A549 (cell line): ENCODE measurements at places on chromosomes 16 and 17. TPM values are rescaled to one million over a fixed set of nuclear protein-coding genes. Genes with fewer than 3 reads are reported as not detected.

AOC2 gene
- 1.7 to 1.9 TPM (median 1.8 TPM) in 3 replicates for polyA plus RNA-seq

GJC1 gene
- 21.2 to 21.9 TPM (median 21.7 TPM) in 3 replicates for polyA plus RNA-seq

KRT9 gene
- not detected in 3 replicates for polyA plus RNA-seq

TNP2 gene
- polyA plus RNA-seq: not detected in 3 replicates

EFCAB13 gene
- 2.9 to 4.2 TPM (median 3.2 TPM) in 3 replicates for polyA plus RNA-seq

PRDM7 gene
- polyA plus RNA-seq: not detected in 3 replicates

CCL18 gene
- polyA plus RNA-seq: not detected in 3 replicates

CD2BP2 gene
- polyA plus RNA-seq: 48.5 to 54.5 TPM (median 54.0 TPM) in 3 replicates

SEPTIN1 gene
- polyA plus RNA-seq: 0.58 to 0.73 TPM (median 0.65 TPM) in 3 replicates

IRX3 gene
- 2.6 to 3.7 TPM (median 3.2 TPM) in 3 replicates for polyA plus RNA-seq

ADAM11 gene
- polyA plus RNA-seq: 2.0 to 2.7 TPM (median 2.1 TPM) in 3 replicates

RASL10B gene
- polyA plus RNA-seq: 0.10 to 0.26 TPM (median 0.24 TPM) in 3 replicates

ZNF287 gene
- polyA plus RNA-seq: 11.7 to 13.5 TPM (median 12.1 TPM) in 3 replicates

ANKS4B gene
- polyA plus RNA-seq: 0.18 to 0.27 TPM (median 0.22 TPM) in 3 replicates

ALDH3A2 gene
- polyA plus RNA-seq: 140 to 142 TPM (median 140 TPM) in 3 replicates

MYH8 gene
- not detected in 3 replicates for polyA plus RNA-seq

RAPGEFL1 gene
- 4.7 to 4.8 TPM (median 4.8 TPM) in 3 replicates for polyA plus RNA-seq

DNA sequence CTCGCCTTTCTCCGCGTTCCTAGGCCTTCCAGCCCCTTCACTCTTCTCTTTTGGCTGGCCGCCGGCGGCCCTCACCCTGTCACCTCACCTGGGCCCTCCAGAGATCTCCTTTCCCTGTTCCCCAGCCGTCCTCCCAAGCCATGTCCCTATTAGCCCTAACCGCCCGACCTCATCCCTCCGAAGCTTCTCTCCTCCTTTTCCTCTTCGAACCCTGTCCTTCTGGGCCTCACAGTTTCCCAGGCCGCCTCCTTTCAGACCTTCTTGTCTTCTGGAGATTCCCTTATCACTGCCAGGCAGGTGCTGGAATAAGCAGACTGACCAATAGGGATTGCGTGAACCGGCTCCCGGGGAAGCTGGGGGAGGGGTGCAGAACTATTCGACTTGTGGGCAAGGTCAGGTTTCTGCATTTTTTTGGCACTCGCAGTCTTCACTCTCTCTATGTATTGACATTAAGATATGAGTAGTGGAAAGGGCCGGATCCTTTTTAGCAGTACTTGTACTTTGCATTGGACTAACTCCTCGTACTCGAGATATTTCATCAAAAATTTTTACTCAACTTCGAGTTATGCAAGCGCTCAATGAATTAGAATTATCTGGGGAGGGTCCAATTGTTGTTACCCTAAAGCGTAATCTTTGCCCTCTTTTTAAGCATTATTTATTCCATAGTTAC is 690 bp downstream of the RHOT1 start:
- DNase-seq: peak; percentile 46

- DNase-seq: no peak
Observed at GRCh38 chr16:74455213-74455612, 33.9 kb upstream of the CLEC18B start.

DNA sequence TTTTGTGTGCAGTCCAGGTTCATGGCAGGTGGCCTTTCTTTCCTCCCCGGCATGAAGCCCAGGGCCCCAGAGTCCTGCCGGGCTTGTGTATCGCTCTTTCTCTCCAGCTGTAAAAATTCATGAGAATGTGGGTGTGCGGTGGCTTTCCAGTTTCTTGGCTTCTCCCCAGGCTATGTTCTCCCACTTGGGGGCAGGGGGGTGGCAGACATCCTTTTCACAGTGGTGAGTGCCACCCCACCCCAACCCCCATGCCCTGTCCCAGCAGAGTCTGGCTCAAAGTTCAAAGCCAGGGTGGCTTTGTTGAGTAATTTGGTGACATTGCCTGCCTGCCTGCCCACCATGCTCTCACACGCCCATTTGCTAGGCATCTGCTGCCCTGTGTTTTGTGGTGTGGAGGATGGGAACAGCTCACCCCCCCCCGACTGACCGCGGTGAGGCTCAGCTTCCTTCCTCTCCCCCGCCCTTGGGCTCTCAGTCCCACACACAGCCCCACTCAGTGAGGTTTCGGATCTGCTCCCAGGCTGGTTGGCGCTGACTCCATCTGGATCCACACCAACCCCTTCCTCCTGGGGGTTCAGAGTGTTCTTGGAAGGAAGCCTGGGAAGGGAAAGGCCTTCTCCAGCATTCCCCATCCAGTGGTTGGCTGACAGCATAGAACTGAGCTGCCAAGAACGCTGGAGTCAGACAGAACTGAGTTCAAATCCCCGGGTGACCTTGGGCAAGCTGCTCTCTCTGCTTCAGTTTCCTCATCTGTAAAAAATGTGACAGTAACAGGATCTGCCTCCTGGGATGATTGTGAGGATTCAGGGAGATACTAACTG is 36.0 kb downstream of the CHD9 start:
- no peak for DNase-seq

GRCh38 chr17:80428363-80428762 is 13.4 kb downstream of the ENDOV start:
- no peak for DNase-seq

GRCh38 chr16:31092330-31092729 is 2.3 kb downstream of the VKORC1 start:
- DNase-seq: no peak

- DNase-seq: no peak
Observed at GRCh38 chr16:1654505-1655268, 23.4 kb upstream of the JPT2 start.

GRCh38 chr17:72244494-72244893 is 123.7 kb downstream of the SOX9 start:
- DNase-seq: no peak

GRCh38 chr16:69579783-69580481 is 14.2 kb downstream of the NFAT5 start:
- DNase-seq: no peak

DNA sequence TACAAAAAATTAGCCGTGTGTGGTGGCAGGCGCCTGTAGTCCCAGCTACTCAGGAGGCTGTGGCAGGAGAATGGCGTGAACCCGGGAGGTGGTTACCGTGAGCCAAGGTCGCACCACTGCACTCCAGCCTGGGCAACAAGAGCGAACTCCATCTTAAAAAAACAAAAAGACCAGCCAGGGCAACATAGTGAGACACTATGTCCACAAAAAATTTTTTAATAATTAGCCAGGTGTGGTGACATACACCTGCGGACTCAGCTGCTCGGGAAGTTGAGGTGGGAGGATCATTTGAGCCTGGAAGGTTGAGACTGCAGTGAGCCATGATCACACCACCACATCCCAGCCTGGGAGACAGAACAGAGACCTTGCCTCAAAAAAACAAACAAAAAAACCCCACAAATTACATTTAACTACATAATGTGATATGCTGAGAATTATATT is 29.1 kb downstream of the FANCA start:
- DNase-seq: no peak

DNA sequence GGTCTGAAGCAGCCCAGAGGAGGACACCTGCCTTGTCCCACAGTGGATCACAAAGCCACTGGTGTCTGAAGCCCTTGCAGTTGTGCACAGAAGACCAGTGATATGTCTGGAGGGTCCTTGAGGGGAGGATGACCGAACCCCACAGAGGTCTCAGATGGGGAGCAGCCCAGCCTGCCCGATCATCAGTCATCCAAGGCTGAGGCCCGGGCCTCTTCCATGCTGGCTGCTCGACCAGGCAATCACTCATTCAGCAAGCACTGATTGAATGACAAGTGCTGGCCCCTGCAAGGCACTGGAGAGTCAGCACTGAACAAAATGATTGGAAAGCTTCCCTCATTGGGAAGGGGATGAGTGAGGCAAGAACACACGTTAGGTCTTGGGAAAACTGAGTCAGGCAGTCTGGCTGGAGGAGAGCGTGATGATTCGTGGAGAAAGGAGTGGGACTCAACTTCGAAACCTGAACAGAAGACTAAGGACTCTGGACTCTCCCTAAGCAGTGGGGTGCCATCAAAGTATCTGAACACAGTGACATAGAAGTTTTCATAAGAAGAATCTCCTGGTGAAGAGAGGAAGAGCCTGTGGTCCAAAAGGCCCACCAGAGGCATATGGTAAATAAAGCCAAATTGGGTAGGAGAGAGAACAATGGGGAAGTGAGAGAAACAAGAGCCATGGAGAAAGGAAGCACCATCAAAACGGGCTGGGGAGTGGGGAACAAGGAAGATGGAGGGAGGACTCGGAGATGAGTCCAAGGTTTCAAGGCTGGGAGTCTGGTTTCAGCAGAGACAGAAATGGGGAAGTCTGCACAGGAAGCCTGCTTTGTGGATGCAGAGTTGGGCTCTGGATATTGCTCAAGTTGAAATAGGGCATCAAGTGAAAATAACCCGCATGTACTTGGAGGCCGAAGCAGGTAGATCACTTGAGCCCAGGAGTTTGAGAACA is 10.2 kb downstream of the PIK3R5 start:
- no peak for DNase-seq

DNA sequence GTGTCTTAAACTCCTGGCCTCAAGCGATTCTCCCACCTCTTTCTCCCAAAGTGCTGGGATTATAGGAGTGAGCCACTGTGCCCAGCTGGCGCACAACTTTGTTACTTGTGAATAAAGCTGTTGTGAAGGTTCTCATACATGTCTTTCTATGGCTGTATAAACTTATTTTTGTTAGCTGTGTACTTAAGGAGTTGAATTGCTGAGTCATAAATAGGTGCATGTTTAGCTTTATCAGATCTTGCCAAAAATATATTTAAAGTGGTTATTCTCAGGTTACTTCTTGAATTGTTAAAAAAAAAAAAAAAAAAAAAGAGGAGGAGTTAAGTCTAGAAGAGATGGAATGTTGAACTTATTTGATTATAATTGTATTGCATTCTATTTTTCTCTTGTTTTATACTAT is 47.6 kb upstream of the IRX3 start:
- DNase-seq: no peak

DNA sequence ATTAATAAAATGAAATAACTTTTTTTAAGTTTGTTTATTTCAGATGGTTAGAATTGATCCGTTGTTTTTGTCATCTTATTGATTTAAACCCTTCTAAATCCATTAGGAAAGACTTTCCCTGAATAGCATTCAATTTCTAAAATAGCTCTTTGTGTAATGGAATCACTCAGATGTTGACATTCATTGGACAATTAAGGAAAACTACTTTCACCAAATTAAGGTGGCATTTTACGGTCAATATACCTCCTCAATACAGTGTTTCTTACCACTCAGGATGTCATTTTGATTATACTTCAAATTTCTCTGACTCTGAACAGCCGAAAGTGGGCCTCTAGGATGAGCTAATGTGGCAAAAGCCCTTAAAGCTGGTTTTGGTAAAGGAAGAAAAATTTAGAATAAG is 1.8 kb downstream of the ARL6IP1 start:
- no peak for DNase-seq

- DNase-seq: no peak
Observed at GRCh38 chr17:4842376-4842775, 9.2 kb downstream of the MINK1 start.

- no peak for DNase-seq
Observed at GRCh38 chr16:747978-748746, 7.4 kb upstream of the CIAO3 start.

GRCh38 chr17:68605914-68606313 is 4.7 kb upstream of the FAM20A start:
- no peak for DNase-seq

DNA sequence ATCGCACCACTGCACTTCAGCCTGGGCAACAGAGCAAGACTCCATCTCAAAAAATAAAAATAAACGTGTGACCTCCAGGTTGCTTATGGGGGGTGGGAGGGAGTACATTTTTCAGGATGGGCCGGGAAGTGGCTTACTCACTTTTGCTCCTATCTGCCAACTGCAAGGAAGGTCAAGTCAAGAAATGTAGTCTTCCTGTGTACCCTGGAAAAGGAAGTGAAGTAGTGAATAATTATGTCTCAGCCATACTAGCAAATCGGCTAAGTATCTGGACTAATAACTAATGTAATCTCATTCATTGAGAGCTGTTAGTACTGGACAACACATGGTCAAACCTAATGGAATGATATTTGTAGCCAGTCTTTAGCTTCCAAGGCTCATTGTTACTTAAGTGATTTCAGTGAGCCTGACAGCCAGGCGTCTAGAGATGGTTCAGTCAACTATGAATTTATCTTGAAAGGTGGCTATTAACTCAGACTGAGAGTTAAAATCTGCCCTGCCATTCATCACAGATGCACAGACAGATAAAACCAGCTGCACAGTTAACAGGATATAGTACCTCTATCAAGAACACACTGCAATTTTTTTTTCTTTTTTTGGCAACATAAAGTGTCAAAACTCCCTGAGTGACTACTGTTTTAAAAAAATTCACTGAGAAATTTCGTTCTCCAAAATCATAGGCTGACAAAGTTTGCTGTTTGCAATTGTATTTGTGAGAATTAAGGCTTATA is 3.7 kb upstream of the TACO1 start:
- DNase-seq: no peak

DNA sequence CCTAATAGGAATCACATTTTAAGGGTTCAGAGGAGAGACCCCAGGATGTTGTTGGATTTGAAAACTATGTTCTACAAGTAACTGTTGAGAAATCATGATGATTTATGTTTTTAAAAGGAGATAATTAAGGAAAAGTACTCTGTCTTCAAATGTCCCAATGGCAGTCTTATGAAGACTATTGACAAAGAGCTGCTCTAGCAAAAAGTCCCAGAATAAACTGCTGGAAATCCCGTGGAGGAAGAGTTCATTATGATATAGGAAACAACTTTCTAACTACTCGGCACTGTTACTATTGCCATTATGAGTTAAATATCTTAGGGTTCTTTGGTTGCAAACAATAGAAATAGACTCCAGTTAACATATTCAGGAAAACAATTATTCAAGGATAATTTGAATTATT is 65.6 kb upstream of the GAS7 start:
- DNase-seq: no peak

DNA sequence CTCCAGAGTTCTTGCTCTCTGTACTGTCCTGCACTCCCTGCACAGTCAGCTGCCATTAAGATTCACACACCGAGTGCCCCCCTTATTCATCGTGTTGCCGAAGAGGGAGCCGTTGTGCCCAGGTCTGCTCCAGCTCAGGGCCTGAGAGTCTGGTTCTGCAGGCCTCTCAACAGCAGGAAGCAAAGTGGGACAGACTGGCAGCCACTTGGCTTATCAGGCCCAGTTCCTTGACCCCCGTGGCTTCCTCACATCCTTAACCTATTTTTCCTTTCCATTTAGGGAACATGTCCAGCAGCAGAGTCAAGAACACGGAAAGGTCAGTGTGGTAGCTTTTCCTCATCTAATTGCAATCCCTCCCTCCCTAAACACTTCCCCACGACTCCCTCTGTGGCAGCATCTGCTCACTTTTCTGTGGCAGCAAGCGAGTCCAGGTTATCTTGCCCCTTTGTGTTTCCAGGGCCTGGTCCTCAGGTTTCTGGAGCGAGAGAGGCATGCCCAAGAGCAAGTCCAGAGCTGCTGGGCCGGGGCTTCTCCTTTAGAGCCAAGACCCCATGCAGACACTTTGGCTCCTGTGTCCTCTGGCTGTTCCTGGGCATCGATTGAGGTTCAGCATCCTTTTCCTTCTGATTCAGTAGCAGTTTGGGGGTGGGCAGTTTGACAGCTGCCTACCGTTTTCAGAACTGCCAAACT is 22.1 kb upstream of the ADAM11 start:
- no peak for DNase-seq

- no peak for DNase-seq
Observed at GRCh38 chr17:75475144-75475835, 18.9 kb downstream of the TMEM94 start.

- no peak for DNase-seq
Observed at GRCh38 chr17:10640475-10640874, 16.6 kb downstream of the MYH3 start.

- DNase-seq: no peak
Observed at GRCh38 chr16:59941594-59941993, 1207.5 kb upstream of the GOT2 start.

- DNase-seq: no peak
Observed at GRCh38 chr17:8393470-8394231, 4.0 kb downstream of the RNF222 start.

GRCh38 chr17:68783861-68784260 is 171.3 kb downstream of the ABCA8 start:
- no peak for DNase-seq
